Activated effector memory CD4-positive, alpha-beta T cell treated with Interleukin-2 at 50 U/mL for 16 hours (primary cell): ENCODE measurements at places on chromosomes 3 and 15.

DNA sequence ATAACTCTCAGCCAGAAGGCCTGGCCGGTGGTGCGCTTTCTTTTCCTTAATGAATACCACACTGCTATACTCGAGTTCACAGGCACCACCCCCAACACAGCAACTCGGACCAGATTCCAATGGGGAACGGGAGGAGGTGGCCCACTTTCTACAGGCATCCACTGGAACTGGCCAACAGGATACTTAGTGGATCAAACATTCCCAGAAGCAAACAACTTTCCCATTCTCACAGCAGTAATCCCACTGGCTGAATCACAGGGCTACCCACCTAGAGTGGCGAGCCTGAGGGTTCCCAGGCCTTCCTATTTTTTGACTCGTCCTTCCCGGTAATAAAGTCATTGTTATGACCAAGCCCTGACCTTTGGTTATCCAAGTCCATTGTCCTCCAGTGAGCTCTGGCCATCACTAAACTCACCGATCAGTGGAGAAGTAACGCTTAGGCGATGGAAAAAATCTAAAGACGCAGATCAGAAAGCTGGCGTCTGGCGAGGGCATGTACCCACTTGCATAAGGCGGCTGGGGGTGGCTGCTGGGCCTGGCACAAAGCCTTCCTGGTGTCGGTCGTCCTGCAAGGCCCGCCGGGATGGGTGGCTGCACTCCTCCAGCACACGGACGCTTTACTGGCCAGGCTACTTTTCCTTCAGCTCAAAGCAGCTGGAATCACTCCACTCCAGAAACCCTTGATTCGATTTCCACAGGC lies 1.2 kb downstream of the EOGT start:
- no peak for DNase-seq

DNA sequence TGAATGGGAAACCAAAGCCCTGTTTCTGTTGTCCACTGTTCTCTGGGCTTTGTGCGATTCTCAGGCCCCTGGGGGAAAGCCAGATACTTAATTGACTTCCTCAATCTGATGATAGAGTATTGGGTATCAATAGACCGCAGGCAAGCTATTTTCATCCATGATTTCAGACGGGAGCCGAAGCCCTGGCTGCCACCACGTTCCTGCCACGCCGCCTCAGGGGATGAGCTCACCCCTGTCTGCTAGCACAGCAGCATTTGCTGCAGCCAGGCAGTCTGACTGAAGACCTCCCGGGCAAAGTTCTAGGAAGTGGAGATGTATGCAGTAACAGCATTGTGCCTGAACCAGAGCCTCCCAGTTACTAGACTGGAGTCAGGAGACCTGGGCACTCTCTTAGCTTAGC lies 69.8 kb downstream of the ISG20 start:
- DNase-seq = no peak

- DNase-seq = no peak
Measured at GRCh38 chr3:30098243-30098642, 508.2 kb upstream of the TGFBR2 start.

- no peak for DNase-seq
Measured at GRCh38 chr3:97883736-97884135, 61.9 kb downstream of the CRYBG3 start.

DNA sequence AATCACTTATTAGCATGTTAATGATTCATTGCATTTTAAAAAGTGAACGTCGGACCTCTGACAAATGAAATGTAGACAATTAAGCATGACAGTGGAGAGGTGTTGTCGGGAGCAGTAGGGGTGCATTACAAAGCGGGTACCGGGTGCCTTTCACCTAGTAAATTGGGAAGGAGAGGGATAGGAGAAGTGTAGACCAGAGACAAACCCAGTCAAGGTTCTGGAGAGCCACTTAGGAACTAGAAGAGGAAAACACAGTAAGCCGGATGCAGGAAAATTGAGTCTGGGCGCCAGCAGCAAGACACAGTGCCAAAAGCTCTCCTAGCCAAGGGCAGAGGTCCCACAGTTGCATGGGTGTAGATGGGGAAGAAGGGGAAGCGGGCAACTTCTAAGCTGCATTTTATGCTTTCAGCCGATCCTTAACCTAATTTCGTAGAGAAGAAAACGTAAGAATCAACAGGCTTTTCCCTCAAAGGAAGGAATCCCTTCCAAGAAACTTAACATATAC lies 3.1 kb upstream of the CERS3 start:
- DNase-seq = no peak

DNA sequence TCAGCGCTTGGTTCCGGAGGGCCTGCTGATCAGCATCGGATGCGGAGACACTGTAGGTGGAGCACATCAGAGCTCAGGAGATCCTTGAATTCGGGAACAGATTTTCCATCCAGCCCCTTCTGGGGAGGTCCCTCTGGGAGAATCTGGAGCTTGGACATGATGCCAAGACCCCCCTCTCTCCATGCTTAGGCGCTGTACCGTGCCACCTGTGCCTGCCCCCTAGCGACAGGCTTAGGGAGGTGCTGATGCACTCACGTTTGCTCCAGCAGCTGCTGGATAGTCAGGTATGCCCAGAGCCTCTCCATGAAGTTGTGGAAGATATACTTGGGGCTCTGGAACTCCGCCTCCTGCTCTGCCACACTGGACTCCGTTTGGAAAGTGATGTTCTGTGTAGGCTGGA lies 9.7 kb downstream of the ITIH4 start:
- no peak for DNase-seq
